Activated T-cell treated with anti-CD3 and anti-CD28 coated beads for 48 hours (primary cell): ENCODE measurements at places on chromosomes 4 and X.

GRCh38 chr4:72358483-72358882 lies 210.5 kb downstream of the ADAMTS3 start:
- DNase-seq: no peak

DNA sequence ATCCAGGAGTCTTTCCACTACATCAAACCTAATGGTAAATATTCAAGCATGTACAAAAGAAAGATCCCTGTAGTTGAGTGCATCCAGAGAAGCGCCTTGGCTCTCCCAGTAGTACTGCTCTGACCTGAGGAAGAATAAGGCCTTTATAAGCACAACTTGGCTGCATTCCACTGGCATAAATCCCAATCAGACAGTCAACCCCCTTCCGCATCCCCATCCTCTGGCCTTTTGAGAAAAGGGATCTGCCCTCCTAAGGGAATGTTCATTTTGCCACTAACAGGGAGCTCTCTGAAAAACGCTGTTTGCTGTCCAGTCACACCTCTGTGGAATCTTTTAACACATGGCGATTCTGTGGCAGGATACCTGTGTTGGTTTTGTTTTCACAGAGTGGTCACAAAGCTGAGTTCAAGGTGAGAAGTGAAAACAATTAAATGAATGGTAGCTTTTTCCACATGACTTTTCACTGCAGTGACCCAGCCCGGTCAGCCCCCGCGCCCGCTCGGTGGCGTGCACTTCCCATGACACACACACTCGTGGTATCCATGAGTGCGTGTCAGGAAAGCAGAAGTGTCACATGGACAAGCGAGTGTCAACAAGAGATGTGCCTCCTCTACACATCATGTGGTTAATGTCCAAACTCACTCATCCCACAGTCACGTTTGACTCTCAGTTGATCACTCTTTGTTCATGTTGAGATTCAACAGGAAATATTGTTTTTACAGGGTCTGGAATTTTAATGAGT lies 112.2 kb upstream of the ENPP6 start:
- DNase-seq: peak; percentile 56

DNA sequence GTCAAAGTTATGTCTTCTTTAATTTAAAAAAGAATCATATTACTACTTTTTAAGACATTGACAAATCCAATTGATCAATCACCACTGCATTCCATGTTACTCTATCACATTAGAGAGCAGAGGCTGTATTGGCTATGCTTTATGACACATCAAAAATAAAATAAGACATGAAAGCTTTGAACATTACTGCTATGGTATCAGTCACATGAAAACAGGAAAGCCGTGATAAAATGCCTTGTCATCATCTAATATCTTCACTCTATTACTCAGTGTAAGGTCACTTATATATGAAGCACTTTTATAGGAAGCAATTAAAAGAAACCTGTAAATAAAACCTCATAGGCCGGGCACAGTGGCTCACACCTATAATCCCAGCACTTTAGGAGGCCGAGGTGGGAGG lies 27.7 kb upstream of the CEP135 start:
- no peak for DNase-seq

DNA sequence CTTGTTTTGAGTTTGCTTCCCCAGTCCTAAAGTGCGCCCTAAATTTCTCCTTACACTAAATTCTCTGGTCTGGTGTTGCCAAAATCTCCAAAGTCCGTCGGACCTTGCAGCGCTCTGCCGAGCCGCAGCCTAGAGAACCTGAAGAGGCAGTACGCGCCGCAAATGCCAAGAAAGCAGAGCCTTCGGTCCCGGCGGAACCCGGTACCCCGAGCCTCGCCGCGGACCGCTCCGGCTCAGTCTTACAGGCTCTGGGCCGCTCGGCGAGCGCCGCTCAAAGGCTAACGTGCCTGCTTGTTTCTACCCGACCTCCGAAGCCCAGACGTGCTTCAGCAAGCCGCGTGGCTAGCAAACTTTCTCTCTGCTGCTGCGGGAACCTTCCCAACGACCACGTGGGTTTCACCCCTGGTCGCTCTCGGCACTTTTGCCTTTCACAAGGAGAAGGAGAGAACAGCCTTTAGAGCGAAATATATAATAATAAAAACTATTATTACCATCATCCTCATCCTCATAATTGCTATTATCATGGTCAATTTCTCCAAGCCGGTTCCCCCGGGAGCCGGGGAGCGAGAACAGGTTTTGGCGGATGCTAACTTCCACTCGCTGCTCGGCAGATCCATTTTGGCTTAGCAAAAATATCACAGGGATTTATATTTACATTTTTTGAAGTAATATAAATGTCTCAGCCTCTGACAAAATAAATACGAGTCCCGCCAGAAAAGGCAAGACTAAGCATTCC lies 2.2 kb upstream of the HTR2C start:
- no peak for DNase-seq

DNA sequence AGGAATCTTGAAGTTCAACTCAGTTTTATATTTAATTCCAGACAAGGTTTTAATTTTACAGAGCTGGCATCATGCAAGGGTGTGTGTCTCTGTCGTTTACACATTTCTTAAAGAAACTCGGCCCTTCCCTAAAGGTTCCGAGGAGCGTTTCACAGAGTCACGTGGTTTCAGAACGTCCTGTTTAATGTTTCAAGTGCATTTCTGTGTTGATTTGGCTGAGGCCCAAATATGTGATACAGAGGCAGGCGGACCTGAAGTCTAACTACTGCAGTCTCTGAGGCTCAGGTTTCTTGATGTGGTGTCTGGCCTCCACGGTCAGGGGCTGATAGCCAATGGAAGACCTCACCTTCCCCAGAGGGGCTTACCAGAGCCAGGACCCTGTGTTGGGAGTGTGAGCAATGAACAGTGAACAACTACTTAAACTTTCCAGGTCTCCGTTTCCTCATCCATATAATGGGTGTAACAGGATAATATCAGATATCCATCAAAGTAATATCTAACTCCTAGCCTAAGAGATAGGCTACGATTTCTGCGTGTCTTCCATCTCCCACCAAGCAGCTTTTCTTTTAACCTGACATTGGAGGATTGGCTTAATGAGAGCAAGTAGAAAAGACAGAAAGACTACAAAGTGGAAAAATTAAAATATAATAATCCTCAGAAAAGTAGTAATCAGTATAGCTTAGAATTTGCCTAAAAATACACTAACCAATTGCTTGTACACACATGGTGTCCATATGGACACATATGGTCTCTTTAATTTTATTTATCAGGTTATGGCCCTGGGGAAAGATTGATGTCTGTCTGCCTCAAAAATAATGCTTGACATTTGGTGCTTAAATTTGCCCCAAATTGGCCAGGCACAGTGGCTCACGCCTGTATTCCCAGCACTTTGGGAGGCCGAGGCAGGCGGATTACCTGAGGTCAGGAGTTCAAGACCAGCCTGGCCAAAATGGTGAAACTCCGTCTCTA lies 50.0 kb upstream of the TRIM2 start:
- DNase-seq: no peak

GRCh38 chrX:96771486-96771885 lies 86.8 kb downstream of the DIAPH2 start:
- DNase-seq: no peak

DNA sequence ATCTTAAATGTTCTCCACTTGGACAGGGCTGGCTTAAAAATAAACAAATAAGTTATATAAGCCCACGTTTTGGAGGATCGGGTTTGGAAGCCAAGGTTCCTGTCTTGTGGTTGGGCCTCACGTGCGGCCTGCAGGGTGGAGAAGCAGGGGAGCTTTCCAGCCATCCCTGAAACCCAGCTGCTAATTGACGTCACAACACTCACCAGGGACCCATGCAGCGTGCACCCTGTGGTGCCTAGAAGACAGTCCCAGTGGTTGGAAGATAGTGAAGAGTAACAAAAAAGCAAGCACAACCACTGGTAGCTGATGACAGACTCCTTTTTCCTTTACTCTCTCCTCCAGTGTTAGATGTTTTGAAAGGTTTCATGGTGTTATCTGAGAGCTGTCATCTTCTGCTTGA lies 142.0 kb upstream of the RBPJ start:
- no peak for DNase-seq

GRCh38 chrX:28787206-28787605 lies 200.0 kb downstream of the IL1RAPL1 start:
- no peak for DNase-seq

DNA sequence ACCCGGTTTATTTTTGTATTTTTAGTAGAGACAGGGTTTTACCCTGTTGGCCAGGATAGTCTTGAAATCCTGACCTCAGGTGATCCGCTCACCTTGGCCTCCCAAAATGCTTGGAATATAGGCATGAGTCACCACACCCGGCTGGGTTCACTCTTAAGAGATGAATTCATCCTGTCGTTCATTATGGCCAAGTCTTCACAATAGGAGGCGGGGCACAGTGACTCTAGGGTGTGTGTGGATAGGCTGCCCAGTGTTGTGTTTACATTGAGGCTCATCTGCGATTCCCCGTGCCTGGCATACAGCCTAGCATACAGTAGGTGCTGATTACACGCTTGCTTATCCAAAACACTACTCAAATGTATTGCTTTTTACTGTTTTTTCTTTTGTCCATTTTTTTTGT lies 41.3 kb upstream of the IGFBP7 start:
- no peak for DNase-seq

DNA sequence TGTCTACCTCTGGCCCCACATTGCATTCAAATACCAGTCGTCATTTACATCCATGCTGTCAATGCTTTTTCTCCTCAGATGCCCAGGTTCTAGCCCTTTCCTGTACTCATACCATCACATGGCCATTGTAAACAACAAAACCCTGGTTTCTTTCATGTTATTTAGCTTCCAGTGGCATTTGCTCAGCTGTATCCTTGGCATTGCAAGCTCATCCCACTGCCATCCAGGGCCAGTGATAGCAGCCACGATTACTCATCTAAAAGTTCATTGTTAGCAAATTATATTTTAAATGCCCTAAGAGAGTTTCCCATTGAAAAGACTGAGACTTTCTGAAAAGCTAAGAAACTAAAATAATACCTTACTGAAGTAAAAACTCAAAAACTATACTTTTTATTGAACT lies 34.0 kb downstream of the VEGFC start:
- no peak for DNase-seq

GRCh38 chrX:3232262-3232923 lies 114.1 kb downstream of the MXRA5 start:
- no peak for DNase-seq

DNA sequence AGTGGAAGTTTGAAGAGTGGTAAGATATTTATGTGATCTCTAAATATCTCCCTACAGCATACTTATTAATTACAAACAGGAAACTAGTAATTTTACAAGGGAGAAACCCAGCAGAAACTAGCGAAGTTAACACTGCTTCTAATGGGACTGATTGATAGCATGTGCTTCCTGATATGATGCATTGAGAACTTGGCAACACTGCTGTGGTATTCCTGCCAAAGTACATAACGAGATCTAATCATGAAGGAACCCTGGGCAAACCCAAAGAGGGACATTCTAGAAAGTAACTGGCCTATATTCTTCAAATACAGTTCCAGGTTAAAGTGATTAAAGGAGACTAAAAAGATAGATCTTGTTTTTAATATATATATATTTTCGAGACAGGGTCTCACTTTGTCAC lies 4.6 kb upstream of the GPR34 start:
- DNase-seq: no peak

- no peak for DNase-seq
These were observed 26.0 kb downstream of the LRIT3 start for GRCh38 chr4:109873791-109874514.

DNA sequence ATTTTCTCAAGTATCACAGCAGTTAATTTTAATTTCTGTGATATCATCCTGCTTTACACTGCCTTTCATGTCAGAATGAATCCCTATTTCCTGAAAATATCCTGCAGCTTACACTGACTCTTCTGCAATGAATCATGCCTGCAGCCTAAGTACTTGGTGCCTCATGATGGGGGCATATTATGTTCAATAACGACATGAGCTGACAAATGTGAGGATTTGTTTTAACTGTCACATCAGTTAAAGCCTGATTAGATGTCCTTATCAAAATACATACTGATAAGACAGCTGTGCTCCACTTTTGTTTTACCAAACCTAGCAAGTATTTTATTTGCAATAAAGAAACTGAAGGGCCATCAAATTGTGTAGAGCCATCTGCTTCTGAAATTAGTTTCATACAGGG lies 359.9 kb upstream of the AGA start:
- no peak for DNase-seq
